ENCODE measurements at places on chromosomes 7 and 10.

- no peak for DNase-seq
Measured at GRCh38 chr7:89458114-89458513, 662.6 kb upstream of the TEX47 start.

GRCh38 chr7:374706-375311, 84.8 kb downstream of the FOXL3 start:
- no peak for DNase-seq

DNA sequence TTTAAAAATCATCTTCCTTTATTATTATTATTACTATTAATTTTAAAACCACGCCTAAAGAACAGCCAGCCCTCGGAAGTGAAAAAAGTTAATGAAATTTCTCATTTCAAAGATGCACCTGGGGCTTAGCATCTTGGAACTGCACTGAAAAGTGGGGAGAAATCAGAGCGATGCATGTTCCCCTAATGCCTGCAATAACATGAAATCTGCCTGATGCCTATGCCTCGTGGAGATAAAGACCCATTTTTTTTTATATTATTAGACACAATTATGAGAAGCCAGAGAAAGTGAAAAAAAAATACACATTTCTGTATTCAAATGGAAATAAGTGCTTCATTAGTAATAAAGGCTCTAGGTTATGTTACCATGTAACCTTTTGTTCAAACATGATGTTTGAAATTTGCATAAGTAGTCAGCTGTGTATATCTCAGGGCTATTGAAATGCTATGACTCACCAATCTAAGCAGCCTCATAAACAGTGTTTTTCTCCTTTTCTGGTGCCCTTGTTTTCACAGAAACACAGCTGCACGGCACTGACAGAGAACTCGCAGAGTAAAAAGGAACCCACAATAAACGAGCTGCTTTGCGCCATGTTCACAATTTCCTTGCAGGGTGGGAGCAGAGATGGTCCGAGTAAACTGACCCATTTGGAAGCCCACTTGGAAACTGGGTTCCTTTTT, 175.8 kb upstream of the PRKCQ start:
- no peak for DNase-seq

DNA sequence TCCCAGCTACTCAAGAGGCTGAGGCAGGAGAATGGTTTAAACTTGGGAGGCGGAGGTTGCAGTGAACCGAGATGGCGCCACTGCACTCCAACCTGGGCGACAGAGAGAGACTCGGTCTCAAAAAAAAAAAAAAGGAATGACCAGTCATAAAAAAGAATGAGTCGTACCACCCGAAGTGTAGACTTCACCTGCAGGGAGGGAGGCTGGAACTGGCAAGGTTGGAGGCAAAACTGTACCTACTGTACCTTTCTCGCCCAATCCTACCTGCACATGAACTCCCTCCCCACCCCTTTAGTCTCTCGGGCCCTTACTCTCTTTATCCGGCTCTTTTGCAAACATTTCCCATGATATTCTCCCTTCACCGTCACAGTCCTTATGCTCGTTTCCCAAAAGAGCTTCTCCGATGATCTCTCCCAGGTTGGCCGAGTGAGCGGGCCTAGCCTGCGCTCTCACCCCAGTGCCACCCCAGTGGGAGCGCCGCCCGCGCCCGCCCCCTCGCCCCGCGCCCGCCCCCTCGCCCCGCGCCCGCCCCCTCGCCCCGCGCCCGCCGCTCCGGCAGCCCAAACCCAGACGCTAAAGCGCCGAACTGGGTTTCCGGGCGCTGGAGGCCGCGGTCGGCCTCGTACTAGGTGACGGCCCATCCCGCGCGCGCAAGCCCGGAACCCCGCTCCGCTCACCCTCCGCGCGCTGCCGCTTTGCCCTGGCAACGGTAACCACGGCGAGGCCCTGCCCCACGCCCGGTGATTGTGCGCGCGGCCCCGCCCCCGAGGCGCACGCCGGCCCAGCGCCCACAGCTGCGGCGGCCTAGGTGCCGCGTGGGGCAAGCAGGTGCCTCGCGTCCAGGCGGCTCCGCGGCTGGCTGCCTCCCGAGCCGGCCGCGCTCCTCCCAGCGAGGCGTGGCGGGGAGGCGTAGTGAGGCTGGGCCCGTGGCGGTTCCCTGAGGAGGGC, at the start of gene SMKR1:
Gene SMKR1, plus strand, starts transcription at position 772 of the 948 bp plus-strand sequence. CDS start 294 bp downstream, outside the sequence.
- DNase-seq, result peak; percentile 76

- no peak for DNase-seq
Measured at GRCh38 chr7:70608229-70608628, 523.7 kb upstream of the GALNT17 start.

GRCh38 chr7:141679014-141679413, 23.0 kb downstream of the DENND11 start:
- DNase-seq, result no peak

DNA sequence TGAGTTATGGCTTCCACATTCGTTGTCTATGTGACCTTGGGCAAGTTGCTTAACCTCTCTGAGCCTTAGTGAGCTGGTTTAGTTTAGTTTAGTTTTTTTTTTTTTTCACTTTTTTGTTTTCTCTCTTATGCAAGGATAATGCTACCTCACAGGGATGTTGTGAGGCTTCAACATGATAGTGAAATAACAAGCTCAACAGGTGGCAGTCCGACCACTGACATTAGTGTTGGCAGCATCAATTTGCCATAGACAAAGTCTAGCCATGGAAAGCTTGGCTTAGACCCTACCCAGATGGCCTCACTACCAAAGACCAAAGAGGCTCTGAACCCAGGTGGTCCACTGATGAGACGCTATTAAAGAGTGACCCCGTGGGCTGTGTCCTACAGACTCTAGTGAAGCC, 27.2 kb upstream of the UNC5B start:
- DNase-seq, result no peak

- no peak for DNase-seq
Measured at GRCh38 chr7:92955081-92955480, 118.7 kb upstream of the CDK6 start.

- no peak for DNase-seq
Measured at GRCh38 chr10:102791754-102792395, 45.3 kb downstream of the CYP17A1 start.

GRCh38 chr7:2775785-2776184, 68.3 kb downstream of the GNA12 start:
- no peak for DNase-seq

GRCh38 chr7:124688991-124689390, 76.6 kb downstream of the GPR37 start:
- no peak for DNase-seq

- no peak for DNase-seq
Measured at GRCh38 chr7:117835016-117835664, 38.1 kb downstream of the CTTNBP2 start.

GRCh38 chr10:92291921-92292845, 1.2 kb downstream of the MARCHF5 start:
- DNase-seq, result peak; percentile 40

DNA sequence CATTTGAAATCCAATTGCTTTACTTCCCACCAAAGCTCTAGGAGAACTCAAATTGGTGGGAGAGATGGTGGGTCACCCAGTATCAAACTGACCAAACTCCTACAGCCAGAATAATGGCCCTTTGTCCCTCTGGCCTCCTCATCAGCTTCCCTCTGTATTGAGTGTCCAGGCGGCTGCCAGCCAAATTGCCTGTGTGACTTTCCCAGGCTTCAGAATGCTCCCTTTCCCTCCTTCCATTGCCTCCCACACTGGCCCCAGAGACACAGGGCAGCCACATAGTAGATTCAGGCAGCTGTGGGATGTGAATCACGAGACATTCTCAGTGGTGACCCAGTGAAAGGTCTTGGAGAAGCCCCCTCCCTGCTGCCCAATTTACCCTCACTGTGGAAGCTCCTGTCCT, 12.7 kb upstream of the VDAC2 start:
- no peak for DNase-seq

DNA sequence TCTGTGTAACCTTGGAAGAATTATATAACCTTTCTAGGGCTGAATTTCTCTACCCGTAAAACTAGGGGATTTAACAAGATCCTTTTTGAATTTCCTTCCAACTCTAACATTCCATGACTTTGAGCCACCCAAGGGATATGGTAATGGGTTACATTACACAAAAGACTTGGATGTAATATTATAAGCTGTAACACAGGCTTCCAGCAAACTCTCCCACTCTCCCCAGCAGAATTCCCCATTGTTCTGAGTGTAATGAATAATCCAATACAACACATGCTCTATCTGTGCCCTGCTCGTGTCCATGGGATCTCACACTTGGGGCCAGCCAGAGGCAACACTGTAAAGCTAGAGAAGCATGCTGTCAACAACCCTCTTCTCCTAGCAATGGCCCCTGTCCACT, 790.6 kb upstream of the AUTS2 start:
- DNase-seq, result no peak

GRCh38 chr10:7102557-7103349, 308.1 kb downstream of the SFMBT2 start:
- DNase-seq, result no peak

GRCh38 chr7:41890631-41891274, 187.9 kb upstream of the INHBA start:
- no peak for DNase-seq

GRCh38 chr10:553233-553632, 136.2 kb downstream of the DIP2C start:
- no peak for DNase-seq

GRCh38 chr7:122949186-122949585, 46.3 kb downstream of the TAS2R16 start:
- no peak for DNase-seq

DNA sequence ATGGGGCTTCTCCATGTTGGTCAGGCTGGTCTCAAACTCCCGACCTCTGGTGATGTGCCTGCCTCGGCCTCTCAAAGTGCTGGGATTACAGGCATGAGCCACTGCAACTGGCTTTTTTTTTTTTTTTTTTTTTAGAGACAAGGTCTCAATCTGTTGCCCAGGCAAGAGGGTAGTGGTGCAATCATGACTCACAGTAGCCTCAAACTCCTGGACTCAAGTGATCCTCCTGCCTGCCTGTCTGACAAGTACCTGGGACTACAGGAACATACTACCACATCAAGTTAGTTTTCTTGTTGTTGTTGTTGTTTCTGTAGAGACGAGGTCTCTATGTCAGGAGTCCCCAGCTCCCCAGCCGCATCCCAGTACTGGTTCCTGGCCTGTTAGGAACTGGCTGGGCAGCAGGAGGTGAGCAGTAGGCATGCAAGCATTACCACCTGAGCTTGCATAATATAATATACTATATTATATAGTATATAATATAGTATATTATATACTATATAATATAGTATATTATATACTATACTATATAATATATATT, 55.7 kb downstream of the TPK1 start:
- DNase-seq, result no peak

GRCh38 chr7:125278318-125278717, 348.7 kb upstream of the POT1 start:
- no peak for DNase-seq

- peak; percentile 36 for DNase-seq
Measured at GRCh38 chr10:93357680-93358079, 124.5 kb downstream of the MYOF start.

DNA sequence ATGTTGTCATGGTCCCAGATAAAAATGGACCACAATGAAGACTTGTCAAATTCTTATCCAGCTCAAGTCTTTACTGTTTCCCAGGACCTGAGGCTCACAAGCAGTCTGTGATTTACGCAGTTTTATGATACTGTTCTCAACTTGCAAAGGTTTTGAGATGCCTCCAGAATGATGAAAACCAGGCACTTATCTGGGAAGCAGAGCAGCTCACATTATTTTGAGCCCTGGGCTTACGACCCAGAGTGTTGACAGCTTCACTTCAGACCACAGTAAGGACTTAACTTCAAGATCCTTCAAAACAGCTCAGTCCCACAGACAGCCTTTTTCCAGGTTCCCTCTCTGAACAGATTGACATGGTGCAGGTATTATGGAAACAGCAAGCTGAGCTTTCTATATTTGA, 236.1 kb downstream of the RNLS start:
- DNase-seq, result no peak

GRCh38 chr10:68096913-68097516, 12.3 kb upstream of the MYPN start:
- DNase-seq, result peak; percentile 22

DNA sequence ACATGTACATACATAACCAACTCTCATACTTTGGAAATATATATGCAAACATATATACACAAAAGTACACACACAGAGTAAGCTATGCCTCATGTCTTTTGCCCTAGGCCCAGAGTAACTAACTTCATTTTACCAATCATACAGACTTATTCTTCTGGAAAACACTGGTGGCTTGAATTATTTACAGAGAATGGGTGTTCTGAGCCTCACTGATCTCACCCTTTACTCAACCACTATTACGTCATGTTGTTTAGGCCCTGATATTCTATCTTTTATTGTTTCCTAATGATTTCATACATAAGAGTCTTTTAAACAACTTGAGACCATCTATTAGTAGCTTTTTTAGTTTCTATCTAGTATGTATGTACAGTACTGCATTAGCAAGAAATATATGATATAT, 43.0 kb downstream of the ANK3 start:
- no peak for DNase-seq

Measured in SW480 (cell line).